ENCODE measurements at places on chromosomes 7 and 10. TPM values are rescaled to one million over a fixed set of nuclear protein-coding genes. Genes with fewer than 3 reads are reported as not detected.

GRCh38 chr7:149633976-149634945 is 136.7 kb upstream of the ZNF746 start:
- H3K27ac ChIP-seq: no peak overlapping the region
- no peak for DNase-seq
- no peak overlapping the region for H3K4me3 ChIP-seq
- H3K27me3 ChIP-seq: peaks cover 15% of the 10 kb centered on the region

- H3K4me1 ChIP-seq: no peaks in the 10 kb centered on the region
- no peak overlapping the region for H3K27ac ChIP-seq
- H3K36me3 ChIP-seq: peaks cover 23% of the 10 kb centered on the region
Measured at GRCh38 chr10:130301021-130301892, 165.1 kb downstream of the GLRX3 start.

The COBL gene
- total RNA-seq: 0.41 TPM

The HOXA11 gene
- not detected for total RNA-seq

The SPDYE8 gene
- total RNA-seq: not detected

The ACHE gene
- total RNA-seq: 1.7 TPM

DNA sequence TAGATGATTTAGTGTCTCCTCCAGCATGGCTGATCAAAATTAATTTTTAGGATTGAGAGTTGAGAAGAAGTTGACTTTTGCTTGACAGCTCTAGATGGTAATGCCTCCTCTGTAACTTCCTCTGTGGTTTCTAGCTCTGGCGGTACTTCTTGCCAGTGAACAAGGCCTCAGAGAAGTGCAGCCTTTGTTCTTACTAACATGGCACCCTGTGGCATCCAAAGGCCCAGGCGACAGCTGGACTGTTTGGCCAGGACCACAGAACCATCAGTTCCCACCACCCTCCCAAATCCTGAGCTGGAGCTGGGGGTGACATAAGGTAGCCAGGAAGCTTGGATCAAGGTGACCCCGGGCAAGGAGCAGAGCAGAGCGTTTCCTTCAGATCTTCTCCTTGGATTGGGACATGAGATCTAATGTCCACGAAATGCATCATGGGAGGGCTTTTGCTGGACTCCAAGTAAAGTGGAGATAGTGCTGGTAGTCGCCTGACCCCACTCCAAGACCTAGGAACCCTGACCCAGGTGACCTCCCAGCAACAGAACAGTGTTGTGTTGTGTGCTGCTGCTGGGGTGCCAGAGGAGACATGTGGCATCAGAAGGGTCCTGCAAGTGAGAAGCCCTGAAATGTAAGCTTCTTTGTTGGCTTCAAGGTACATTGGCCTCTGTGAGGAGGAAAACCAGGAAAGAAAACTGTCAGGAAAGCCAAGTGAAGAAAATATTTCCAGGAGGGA is 41.8 kb downstream of the APBB1IP start:
- no peak for DNase-seq
- no peak overlapping the region for H3K27ac ChIP-seq
- no peak overlapping the region for H3K4me3 ChIP-seq
- no peaks in the 10 kb centered on the region for H3K36me3 ChIP-seq
- H3K27me3 ChIP-seq: no peaks in the 10 kb centered on the region
- H3K4me1 ChIP-seq: no peaks in the 10 kb centered on the region

The IQUB gene
- 0.56 TPM for total RNA-seq

The LRRD1 gene
- total RNA-seq: 0.57 TPM

The ELOVL3 gene
- 0.23 TPM for total RNA-seq

GRCh38 chr10:97505152-97505551 is 6.4 kb downstream of the UBTD1 start:
- DNase-seq: no peak
- peaks cover 8% of the 10 kb centered on the region for H3K4me1 ChIP-seq
- no peaks in the 10 kb centered on the region for H3K36me3 ChIP-seq
- H3K27ac ChIP-seq: no peak overlapping the region
- peaks cover 24% of the 10 kb centered on the region for H3K27me3 ChIP-seq
- no peak overlapping the region for H3K4me3 ChIP-seq

The CYP26A1 gene
- 0.23 TPM for total RNA-seq

The MKI67 gene
- total RNA-seq: 140 TPM

DNA sequence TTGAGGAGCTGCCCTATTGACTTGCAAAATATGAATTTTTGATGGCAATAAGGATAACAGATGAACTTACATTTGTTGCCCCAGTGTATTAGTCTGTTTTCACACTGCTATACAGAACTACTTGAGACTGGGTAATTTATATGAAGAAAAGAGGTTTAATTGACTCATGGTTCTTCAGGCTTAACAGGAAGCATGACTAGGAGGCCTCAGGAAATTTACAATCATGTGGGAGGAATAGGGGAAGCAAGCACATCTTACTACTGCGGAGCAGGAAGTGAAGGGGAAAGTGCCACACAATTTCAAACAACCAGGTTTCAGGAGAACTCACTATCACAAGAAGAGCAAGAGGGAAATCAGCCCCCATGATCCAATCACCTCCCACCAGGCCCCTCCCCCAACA is 57.9 kb downstream of the ZNF22 start:
- no peak overlapping the region for H3K4me3 ChIP-seq
- no peaks in the 10 kb centered on the region for H3K4me1 ChIP-seq
- DNase-seq: no peak

DNA sequence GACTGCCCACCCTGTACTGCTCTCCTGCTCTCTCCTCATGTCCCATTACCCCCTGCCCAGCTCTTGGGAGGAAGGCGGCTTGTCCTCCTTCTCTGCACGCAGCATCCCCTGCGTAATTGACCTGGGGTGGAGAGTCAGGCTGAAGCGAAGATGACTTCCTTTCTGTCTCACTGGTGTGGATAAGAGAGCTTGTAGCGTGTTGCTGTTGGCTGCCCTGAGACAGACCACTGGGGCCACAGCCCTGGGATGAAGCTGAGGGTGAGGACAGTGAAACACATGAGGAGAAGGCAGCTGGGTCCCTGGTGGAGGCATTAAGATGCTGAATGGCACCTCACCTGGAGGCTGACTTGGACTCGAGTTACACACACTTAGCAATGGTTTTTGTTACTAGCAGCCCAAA is 310.3 kb upstream of the ZNF32 start:
- no peak for DNase-seq
- H3K4me3 ChIP-seq: no peak overlapping the region
- H3K4me1 ChIP-seq: peaks cover 4% of the 10 kb centered on the region
- no peaks in the 10 kb centered on the region for H3K36me3 ChIP-seq

The PNLIP gene
- not detected for total RNA-seq

The PLEKHS1 gene
- total RNA-seq: not detected

GRCh38 chr10:24526085-24526649 is 197.5 kb downstream of the ARHGAP21 start:
- no peak for DNase-seq
- H3K4me3 ChIP-seq: no peak overlapping the region
- H3K36me3 ChIP-seq: peaks cover 7% of the 10 kb centered on the region
- H3K27ac ChIP-seq: no peak overlapping the region
- no peaks in the 10 kb centered on the region for H3K27me3 ChIP-seq
- no peaks in the 10 kb centered on the region for H3K4me1 ChIP-seq
